IPS DF 6.9 (cell line): ENCODE measurements at places on chromosomes 13 and 19.

GRCh38 chr19:5131031-5131505, 162.2 kb downstream of the KDM4B start:
- no peaks in the 10 kb centered on the region for H3K36me3 ChIP-seq
- H3K27me3 ChIP-seq: no peaks in the 10 kb centered on the region
- H3K27ac ChIP-seq: no peak overlapping the region
- H3K4me1 ChIP-seq: peaks cover 25% of the 10 kb centered on the region
- H3K4me3 ChIP-seq: no peak overlapping the region
- DNase-seq: no peak

DNA sequence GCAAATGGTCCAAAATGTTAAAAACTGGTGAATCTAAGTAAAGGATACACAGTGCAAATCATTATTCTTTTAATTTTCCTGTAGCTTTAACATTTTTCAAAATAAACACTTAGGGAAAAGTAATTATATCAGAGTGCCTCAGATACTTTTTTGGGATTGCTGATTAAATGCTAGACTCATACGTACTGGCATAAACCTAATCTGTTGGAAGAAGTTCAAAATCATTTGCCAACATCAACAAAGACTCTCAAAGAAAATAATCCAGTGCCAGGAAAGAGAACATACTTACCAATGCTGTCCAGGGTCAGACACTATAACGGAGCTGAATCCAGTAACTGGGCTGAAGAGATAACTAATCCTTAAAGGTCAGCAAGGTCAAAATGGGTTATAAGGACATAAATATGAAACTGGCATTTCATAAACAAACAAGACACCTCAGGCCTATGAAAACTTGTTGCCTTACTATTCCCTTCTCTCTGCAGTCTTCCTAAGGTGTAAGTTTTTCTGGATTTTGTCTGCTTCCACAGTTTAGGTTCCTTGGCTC, 3.3 kb upstream of the ZNF420 start:
- H3K27ac ChIP-seq: no peak overlapping the region
- H3K4me1 ChIP-seq: no peaks in the 10 kb centered on the region
- H3K27me3 ChIP-seq: no peaks in the 10 kb centered on the region
- no peak overlapping the region for H3K4me3 ChIP-seq

- H3K4me1 ChIP-seq: peaks cover 12% of the 10 kb centered on the region
- DNase-seq: no peak
- H3K27ac ChIP-seq: no peak overlapping the region
- H3K36me3 ChIP-seq: peaks cover 35% of the 10 kb centered on the region
- H3K4me3 ChIP-seq: no peak overlapping the region
These were observed 920 bp upstream of the TIMM13 start for GRCh38 chr19:2428321-2428690.

GRCh38 chr13:73913751-73914518, 220.3 kb downstream of the KLF12 start:
- H3K36me3 ChIP-seq: no peaks in the 10 kb centered on the region
- no peak overlapping the region for H3K4me3 ChIP-seq
- no peaks in the 10 kb centered on the region for H3K27me3 ChIP-seq
- no peak overlapping the region for H3K27ac ChIP-seq

GRCh38 chr19:1263188-1263587, 5.9 kb upstream of the CIRBP start:
- DNase-seq: no peak
- H3K36me3 ChIP-seq: no peaks in the 10 kb centered on the region
- H3K27ac ChIP-seq: no peak overlapping the region
- peaks cover 26% of the 10 kb centered on the region for H3K4me1 ChIP-seq
- H3K4me3 ChIP-seq: no peak overlapping the region
- H3K27me3 ChIP-seq: no peaks in the 10 kb centered on the region

DNA sequence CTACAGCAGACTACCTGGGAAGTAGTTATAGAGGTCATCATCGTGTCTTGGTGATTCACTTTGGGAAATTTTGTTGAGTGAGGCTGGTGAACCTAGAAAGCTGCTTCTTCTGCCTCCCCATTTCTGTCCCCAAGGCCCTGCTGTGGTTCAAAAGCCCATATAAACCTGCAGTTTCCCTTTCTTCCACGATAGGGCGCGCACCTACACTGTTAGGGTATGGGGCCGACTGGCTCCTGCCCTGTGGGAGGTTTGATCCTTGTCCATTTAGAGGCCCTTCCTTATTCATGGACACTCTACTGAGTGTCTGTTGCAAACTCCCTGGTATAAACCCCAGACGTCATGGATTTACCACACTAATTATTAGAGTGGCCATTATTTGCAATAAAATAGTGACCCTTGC, 191.8 kb downstream of the GGACT start:
- no peaks in the 10 kb centered on the region for H3K27me3 ChIP-seq
- H3K27ac ChIP-seq: no peak overlapping the region
- H3K4me3 ChIP-seq: no peak overlapping the region
- H3K36me3 ChIP-seq: no peaks in the 10 kb centered on the region
- no peaks in the 10 kb centered on the region; the same call in 1 of the 2 replicates for H3K4me1 ChIP-seq
- DNase-seq: no peak

DNA sequence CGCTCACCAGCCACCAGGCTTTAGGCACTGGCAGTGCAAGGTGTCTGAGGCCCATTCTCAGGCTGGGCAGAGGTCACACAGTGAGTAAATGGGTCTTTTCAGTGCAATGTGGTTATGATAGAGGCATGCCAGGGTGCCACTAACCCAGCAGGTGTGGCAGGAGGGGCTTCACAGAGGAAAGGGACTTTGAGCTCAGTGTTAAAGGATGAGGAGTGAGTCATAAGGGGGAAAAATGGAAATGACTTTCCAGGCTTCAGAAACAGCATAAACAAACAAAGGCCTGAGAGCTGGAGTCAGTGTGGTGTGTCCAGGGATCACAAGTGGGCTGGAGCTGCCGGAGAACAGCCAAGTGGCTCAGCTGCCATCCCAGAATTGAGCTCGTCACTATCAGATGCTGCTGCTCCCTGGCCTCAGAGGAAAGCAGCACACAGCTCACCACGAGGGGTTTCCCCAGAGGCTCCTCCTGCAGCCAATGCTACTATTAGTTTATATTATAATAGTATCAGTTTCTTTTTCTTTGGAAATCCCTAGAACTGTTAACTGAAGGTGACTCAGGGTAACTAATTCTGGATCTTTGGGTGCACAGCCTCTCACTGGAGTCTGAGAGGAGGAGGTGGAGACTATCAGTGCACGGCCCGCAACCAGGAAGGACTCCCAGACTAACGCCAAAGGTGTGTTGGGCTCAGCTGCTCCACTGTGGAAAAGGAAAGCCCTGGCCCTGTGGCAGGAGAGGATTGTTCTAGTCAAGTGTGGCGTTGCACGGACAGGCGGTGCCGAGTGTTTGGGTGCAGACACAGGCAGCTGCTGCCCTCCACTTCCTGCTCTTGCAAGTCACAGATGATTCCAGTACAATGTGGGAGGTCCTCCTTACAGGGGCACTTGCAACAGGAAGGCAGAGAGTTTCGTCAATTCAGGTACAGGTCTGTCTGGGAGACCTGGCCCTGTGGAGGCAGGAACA, 39.5 kb downstream of the DHRS12 start:
- peaks cover 4% of the 10 kb centered on the region for H3K4me1 ChIP-seq
- no peak overlapping the region for H3K4me3 ChIP-seq
- no peak overlapping the region for H3K27ac ChIP-seq

GRCh38 chr13:20686863-20687579, 16.5 kb upstream of the IL17D start:
- H3K4me1 ChIP-seq: peaks cover 2% of the 10 kb centered on the region; the same call in 1 of the 2 replicates
- H3K4me3 ChIP-seq: no peak overlapping the region
- no peaks in the 10 kb centered on the region for H3K27me3 ChIP-seq
- no peak for DNase-seq
- H3K36me3 ChIP-seq: no peaks in the 10 kb centered on the region

DNA sequence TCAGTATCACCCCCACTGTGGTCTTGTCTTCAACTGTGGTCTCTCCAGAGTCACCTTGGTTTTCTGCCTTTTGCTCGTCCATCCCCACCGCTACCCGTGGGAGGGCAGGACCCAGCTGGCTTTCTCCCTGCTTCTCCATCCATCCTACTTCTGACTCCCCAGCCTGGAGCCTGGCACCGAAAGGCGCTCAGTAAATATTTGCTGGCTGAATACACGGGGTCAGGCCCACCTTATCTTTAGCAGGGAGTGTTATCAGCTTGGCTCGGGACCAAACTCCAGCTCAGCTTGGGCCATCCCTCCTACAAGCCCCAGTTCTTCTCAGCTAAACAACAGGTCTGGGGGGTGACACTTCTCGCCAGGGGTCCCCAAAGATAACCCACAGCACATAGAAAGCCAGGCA, 62.0 kb upstream of the KLF2 start:
- H3K4me1 ChIP-seq: no peaks in the 10 kb centered on the region
- no peaks in the 10 kb centered on the region for H3K27me3 ChIP-seq
- no peak overlapping the region for H3K4me3 ChIP-seq
- no peaks in the 10 kb centered on the region; the same call in 1 of the 2 replicates for H3K36me3 ChIP-seq
- no peak overlapping the region for H3K27ac ChIP-seq

- H3K27me3 ChIP-seq: no peaks in the 10 kb centered on the region
- no peak overlapping the region for H3K4me3 ChIP-seq
- H3K4me1 ChIP-seq: peaks cover 3% of the 10 kb centered on the region; the same call in 1 of the 2 replicates
- peaks cover 8% of the 10 kb centered on the region; the same call in 1 of the 2 replicates for H3K36me3 ChIP-seq
- no peak overlapping the region for H3K27ac ChIP-seq
These were observed 11.6 kb upstream of the ASF1B start for GRCh38 chr19:14147797-14148605.

- H3K36me3 ChIP-seq: no peaks in the 10 kb centered on the region
- H3K4me3 ChIP-seq: no peak overlapping the region
- no peaks in the 10 kb centered on the region; the same call in 1 of the 2 replicates for H3K4me1 ChIP-seq
- DNase-seq: no peak
These were observed 15.0 kb upstream of the EMC10 start for GRCh38 chr19:50461066-50461875.

DNA sequence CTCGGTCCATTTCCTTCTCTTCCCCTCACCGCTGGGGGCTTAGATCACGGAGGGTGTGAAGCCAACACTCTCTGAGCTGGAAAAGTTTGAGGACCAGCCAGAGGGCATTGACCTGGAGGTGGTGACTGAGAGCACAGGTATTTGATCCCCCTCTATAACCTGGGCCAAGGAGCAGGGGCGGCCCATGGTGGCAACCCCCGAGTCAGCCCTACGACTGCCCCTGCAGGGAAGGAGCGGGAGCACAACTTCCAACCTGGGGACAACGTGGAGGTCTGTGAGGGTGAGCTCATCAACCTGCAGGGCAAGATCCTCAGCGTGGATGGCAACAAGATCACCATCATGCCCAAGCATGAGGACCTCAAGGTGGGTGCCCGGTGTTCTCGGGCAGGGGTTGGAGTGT, 11.6 kb upstream of the TIMM50 start:
- H3K36me3 ChIP-seq: peaks cover 77% of the 10 kb centered on the region
- H3K27ac ChIP-seq: no peak overlapping the region
- H3K4me1 ChIP-seq: no peaks in the 10 kb centered on the region
- no peaks in the 10 kb centered on the region for H3K27me3 ChIP-seq

GRCh38 chr13:32852526-32852925, 163.7 kb upstream of the KL start:
- H3K4me1 ChIP-seq: no peaks in the 10 kb centered on the region; the same call in 1 of the 2 replicates
- H3K4me3 ChIP-seq: no peak overlapping the region
- no peak overlapping the region for H3K27ac ChIP-seq
- DNase-seq: no peak
